ENCODE measurements at places on chromosomes 3 and 15.

GRCh38 chr15:67928666-67929065 is 88.8 kb upstream of the RNU6-1 start:
- DNase-seq = no peak

DNA sequence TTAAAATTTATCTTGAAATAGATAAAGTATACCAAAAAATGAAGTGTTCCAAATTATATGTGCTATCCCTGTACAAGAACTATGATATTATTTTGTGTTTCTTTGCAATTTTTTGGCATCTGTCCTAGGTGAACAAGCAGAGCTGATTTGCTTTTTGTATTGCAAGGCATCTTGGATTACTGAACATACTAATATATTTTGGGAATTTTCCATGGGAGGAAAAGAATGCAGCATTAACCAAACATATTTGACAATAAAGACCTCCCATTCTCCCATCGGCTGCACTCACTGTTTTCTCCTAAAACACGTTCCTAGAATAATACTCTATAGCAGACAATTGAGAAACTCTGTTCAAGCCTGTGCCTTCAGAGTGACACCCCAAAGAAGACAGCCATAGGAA is 265.1 kb upstream of the ALCAM start:
- no peak for DNase-seq

DNA sequence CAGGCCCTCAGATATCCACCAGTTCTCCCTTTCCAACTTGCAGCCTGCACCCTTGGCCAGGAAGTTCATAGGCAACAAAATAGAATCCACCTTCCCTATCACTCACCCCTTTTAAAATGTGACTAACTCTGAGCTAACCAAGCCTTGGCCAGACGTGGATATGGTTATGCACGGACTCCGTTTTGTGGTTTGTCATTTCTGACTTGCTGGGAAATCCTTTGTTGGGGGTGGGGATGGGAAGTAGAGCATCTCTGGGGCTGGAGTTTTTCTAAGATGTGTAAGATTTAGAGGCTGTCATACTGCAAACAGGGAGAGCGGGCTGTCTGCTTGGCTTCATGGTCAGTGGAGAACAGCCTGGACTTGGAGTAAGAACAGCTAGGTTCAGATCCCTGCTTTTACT is 62.6 kb downstream of the SMAD3 start:
- DNase-seq = no peak

DNA sequence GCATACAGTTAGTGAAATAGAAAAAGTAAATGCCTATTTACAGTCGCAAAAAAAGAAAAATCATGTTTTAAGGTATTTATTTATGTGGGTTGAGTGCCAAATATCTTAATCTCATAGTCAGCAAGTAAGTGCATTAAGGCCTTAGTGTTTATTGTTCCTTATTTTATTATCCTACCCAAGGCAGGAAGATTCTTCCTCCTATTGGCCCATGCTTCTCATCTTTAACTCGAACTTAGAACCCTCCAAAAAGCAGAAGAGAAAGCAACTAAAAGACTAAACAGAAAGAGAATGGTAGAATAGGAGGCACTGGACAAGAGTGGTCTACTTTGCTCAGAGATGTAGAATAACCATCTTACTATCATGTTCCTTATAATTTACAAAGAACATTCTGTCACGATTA is 7.5 kb downstream of the RFX7 start:
- no peak for DNase-seq

GRCh38 chr3:125670352-125670751 is 75.1 kb upstream of the OSBPL11 start:
- DNase-seq = no peak

All from CD4-positive, alpha-beta T cell treated with Interleukin-6 for 4 hours (primary cell).